ENCODE measurements at places on chromosomes 7 and 10.

- DNase-seq = no peak
Measured at GRCh38 chr10:43026039-43026973, 50.6 kb upstream of the RET start.

DNA sequence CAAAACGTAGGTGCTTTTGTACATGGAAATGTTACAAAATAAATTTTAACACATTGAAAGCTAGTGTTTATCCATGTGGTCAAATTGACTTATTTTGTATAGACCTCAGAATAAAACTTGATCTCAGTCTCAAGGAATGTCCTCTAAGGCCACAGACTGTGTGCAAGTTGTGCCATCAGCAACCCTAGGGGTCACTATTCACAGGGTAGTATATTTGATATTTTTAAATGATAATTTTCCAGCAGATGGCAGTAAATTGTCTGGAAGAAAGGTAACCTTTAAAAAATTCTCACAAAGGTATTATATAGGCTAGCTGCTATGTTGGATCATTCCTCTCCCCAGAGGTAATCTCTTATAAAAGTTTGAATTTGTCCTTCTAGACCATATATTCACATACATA lies 12.9 kb upstream of the SNX10 start:
- no peak for DNase-seq

GRCh38 chr7:98107313-98107721 lies 655 bp downstream of the LMTK2 start:
- DNase-seq = no peak

GRCh38 chr10:97771055-97771891 lies 526 bp downstream of the SFRP5 start:
- DNase-seq = no peak

DNA sequence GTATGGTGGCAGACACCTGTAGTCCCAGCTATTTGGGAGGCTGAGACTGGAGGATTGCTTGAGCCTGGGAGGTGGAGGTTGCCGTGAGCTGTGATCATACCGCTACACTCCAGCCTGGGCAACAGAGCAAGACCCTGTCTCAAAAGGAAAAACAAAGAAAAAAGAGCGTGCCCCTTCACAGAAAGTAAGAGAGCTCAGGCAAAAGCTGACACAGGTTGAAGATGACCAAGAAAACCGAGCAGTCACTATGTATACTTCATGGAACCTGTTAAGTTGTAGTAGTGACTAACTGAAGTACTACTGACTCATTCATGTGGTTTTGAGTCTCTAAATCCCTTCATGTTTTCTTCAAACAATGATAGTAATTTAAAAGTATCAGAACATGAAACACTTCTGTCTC lies 1.2 kb upstream of the PRRT4 start:
- DNase-seq = no peak

- no peak for DNase-seq
Measured at GRCh38 chr10:103990121-103990520, 23.2 kb downstream of the SLK start.

DNA sequence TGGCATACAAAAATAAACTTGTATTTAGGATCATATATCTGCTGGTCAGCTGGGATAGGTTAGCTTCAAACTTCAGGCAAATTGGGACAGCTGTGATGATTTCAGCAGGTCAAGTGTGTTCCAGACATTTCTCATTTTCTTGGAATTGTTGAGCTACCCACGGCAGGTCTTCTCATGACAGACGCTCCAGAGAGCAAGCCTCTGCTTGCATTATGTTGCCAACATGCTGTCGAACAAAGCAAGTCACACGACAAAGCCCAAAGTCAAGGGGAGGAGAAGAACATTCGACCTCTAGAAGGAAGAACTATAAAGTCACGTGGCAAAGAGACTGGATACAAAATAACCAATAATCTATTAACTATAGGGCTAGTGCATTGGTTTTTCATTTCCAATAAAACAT lies 103.5 kb downstream of the RAB18 start:
- no peak for DNase-seq

- DNase-seq = no peak
Measured at GRCh38 chr7:876972-877311, 588 bp downstream of the GET4 start.

DNA sequence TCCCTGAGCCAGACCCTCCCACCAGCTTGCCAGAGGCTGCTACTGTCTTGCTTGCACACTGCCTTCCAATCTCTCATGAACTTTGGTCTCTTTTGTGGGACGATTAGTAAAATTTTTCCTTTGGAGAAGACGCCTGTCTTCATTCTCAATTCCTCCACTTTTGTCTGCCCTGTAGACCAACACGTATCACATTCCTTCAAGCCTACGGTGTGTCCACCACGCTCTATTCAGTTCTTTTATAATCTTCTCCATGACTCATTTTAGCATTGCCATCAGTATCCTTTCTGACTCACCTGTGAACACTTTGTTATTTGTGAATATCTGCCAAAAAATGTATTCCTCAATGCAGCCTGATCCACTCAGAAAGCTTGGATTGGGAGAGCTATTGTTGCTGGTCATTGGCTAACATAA lies 1.4 kb downstream of the GIMAP5 start:
- DNase-seq = no peak

DNA sequence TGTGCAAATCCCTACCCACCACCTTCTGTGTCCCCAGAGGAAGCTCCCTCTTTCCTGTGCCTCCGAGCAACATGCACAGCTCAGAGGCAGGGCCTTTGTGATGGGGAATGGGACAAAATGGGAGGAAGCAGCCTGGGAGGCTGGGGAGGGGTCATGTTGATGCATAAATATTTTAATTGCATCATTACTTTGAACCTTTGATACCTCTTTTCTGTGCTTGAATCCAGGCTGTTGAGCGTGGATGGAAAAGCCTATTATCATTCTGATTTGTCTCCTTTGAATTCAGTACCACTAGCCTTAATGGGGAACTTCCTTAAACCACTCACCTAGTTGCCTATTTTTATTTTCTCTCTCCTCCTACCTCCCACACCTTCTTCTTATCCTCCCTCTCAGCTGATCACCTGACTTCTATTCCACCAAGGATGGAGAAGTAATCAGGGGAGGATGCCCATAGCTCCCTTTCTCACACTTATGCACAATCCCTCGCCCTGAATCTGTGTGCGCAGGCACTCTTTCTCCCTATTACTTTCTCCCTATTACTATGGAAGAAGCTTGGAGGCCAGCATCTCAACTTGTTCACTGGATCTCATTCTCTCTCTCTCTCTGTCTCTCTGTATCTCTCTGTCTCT lies 78.5 kb downstream of the SEC61G start:
- no peak for DNase-seq

- DNase-seq = peak; percentile 22
Measured at GRCh38 chr7:27128776-27129728, 1.5 kb downstream of the HOXA4 start.

DNA sequence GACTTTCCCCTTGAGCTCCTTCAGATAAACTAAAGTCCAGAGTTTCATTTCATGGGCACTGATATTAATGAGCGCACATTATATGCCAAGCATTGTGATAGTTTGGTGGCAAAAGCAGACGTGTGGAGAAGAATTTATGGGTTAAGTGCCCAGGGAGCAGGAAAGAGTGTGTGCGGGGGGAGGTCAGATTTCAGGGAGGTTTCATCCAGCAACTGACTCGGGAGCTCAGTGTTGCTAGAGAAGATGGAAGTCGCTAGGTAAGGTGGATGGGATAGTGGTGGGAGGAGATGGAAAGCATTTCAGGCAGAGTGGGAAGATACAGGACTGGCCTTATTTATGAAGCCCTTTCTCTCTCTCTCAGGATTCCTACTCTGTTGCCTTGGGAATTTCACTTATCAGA lies 223.0 kb downstream of the SNX10 start:
- no peak for DNase-seq

GRCh38 chr7:77393954-77394353 lies 22.2 kb downstream of the GSAP start:
- DNase-seq = no peak

DNA sequence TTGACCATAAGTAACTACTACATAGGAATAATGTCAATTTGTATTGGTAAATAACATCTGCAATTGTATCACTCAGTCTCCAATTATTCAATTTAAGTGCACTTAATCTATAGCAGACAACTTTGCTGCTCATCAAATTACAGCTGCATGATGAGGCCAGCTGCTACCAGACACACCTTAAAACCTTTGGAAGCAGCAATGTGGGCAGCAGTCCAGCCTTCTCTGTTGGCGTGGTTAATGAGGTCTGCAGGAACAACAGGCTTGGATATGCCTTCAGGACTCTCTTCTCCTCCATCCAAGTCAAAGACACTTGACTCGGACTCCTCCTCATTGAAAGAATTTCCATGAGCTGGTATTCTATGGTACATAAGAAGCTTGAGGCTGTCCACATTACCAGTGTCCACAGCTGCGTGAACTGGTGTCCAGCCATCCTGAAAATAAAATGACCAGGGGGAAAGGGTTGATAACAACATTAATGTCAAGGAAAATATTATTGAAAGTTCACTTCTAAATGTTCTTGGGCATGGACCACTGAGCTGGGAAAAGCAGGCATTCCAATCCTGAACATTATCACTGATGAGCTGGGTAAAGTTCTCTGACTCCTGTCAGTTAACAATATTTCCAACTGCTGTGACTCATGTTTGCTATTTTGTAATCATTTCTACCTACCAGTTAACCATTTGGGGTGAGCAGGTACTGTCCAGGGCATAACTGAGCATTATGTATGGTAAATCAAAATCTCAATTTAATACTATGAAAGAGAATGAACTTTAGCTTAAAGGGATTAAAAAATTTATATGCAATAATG lies 95.7 kb downstream of the CTTNBP2 start:
- no peak for DNase-seq

DNA sequence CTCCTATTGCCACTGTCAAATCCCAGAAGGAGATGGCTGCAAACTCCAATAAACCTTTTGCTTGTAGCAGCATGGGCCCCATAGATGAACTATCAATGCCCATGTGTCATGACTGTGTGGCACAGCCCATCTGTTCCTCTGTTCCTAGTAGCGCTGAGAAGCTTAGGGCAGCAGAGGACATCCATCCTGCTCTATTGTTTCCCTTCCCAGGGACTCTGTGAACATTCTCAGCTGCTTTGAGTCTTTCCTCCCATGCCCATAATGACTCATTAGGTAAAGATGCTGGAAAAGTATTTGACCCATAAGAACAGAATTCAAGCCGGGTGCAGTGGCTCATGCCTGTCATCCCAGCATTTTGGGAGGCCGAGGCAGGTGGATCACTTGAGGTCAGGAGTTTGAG lies 28.3 kb downstream of the STMP1 start:
- DNase-seq = no peak
